Activated CD4-positive, alpha-beta T cell treated with anti-CD3 and anti-CD28 coated beads, Interleukin-2, amount 50 U/mL, for 4 hours (primary cell): ENCODE measurements at places on chromosomes 7 and 10.

DNA sequence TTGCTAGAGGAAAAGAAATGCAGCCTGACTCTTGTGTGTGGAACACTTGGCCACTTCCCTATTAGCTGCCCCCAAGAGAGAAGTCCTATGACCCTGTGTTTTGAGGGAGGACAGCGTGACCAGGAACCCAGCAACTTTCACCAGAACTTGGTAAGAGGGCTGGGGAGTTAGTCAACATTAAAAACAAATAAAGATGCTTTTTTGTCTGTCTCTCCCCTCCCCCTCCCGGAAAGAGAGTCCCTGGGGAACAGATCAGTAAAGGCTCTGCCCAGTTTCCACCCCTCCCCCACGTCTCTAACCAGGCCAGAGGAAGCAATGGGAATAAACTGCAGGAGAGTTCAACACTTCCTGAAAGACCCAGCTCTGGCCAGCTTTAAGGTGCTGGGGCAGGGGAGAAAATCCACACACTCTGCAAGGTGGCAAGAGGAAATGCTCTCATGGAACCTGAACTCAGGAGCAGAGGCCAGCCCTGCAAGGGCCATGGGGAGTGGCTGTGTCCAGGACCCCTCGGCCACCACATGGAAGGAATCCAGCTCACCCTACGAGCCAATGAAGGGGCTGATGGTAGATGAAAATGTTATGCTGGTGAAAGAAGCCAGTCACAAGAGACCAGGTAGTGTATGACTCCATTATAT lies 21.5 kb downstream of the SH3PXD2A start:
- DNase-seq = no peak

GRCh38 chr10:1183033-1183396 lies 126.8 kb downstream of the WDR37 start:
- DNase-seq = no peak

- DNase-seq = no peak
Measured at GRCh38 chr7:72217151-72217550, 195.0 kb downstream of the CALN1 start.

GRCh38 chr7:92246360-92247101 lies 757 bp downstream of the ANKIB1 start:
- peak; percentile 4 for DNase-seq

GRCh38 chr10:69232736-69233480 lies 12.8 kb downstream of the HKDC1 start:
- DNase-seq = peak; percentile 34

DNA sequence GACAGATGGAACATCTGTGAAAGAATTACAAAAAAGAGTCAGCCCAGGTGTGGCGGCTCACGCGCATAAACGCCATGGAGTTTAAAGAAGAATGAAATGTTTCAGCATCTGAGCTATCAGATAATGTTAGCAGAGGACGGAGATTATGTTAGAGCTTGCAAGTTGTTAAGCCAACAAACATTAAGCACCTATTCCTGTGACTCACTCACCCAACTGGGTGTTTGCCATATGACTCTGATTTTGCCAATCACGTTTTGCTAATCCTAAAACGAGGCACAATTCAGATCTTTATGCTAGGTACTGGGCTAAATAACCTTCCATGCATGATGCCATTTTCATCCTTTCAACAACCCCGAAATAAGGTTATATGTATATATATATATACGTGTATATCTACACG lies 29.0 kb upstream of the CCNY start:
- no peak for DNase-seq

DNA sequence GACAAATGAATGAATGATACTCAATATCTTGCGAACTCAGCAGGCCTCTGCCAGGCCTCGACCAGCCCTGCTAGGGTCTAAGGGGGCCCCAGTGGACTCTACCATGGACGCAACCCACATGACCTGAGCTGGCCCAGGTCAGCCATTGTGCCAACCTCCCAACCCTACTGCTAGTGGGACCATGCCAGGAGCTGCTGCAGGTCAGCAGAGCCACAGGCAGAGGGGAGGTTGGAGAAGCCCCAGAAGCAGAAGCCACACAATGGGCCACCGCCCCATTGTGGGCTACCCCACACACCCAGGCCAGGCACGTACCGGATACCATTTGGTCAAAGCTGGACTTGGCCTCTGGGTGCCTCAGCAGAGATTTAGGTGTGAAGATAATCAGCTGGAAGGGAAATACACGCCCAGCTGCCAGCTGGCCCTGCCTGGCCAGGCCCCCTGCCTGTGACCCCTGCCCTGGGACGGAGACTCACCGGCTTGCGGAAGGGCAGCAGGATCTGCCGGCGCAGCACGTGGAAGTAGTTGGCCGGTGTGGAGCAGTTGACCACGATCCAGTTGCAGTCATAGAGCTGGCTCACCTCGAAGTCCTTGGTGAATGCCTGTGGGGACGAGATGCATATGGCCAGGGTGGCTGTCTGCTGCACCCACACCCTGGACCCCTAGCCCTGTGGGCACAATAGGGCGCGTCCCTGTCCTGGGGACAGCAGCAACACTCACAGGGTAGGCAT lies 24.5 kb downstream of the OGDHL start:
- DNase-seq = no peak
